ENCODE measurements at places on chromosomes 1 and 21.

GRCh38 chr1:204443871-204444581 lies 32.4 kb upstream of the PPP1R15B start:
- no peak for DNase-seq

GRCh38 chr1:228898582-228898992 lies 163.3 kb downstream of the RHOU start:
- DNase-seq, result no peak

DNA sequence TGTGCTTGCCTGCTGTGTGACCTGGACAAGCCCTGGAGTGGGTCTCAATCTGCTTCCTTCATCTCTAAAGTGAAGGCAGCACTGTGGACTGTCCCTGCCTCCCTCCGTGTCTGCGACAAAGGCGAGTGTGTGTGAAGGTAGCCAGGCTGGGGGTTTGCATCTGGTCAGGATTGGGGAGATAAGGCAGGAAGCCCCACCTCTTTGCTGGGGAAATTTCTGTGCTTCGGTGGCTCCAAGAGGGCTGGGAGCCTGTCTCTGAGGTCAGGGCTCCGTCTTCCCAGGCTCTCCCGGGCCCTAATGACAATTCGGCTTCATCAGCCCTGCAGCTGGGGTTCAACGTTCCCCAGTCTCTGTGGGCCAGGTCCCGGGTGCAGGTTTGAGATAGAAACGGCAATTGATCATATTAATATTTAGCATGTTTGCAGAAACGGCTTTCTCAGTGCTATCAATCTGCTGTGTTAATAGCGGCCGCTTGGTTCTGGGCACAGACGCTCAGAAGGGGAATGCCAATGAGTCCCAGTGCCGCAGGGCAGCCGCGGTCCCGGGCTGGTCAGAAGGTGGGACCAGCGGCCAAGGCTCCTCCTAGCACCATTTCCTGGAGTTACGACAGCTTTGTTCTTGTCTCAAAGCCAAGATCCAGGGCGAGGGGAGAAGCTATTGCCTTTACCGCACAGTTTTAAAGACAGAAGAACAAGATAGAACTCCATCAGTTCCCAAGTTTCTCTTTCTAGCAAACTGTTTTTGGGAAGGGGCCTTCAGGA lies 105.7 kb downstream of the PRDM16 start:
- no peak for DNase-seq

- no peak for DNase-seq
Observed at GRCh38 chr1:221648201-221648600, 93.7 kb downstream of the DUSP10 start.

DNA sequence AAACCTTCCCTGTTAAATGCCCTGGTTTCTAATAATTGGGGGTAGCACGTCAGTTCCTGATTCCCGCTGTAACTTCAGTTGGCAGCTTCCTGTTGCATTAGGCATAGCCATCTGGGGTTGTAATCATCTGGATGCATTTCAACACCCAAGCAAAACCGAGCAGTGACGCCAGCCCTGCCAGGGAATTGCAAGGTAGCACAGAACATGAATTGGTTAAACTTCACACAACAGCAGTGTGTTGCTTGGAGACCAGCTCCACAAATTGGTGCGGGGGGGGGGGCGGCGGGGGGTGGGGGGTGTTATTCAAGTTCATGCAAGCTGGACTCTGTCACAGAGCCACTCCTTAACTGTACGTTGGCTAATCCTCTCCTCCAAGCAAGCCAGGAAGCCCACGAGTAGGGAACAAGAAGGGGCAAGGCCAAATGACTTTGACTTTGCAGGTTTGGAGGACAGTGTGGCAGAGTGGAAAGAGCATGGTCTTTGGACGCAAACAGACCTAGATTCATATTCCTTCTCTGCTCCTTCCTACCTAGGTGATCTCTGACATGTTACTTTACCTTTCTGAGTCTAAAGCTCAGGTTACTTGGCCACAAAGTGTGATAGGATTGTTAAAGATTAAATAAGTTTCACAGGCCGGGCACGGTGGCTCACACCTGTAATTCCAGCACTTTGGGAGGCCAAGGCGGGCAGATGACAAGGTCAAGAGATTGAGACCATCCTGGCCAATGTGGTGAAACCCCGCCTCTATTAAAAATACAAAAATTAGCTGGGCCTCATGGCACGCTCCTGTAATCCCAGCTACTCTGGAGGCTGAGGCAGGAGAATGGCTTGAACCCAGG lies 4.7 kb downstream of the LAX1 start:
- DNase-seq, result no peak

DNA sequence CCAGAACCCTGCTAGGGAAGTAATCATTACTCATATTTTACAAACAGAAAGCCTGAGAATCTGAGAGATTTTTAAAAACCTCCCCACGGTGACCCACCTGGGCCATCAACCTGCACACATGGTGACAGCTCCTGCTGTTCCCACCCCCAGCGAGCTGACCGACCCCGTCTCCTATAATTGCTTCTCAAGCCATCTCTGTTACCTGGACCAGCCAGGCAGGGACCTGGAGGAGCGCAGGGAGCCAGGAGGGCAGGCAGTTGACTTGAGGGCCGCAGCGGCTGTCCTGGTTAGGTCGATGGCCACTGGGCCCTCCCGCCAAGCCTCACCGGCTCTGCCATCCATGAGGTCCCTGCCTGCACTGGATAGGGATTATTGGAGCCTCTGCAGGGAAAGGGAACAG lies 7.7 kb downstream of the TFF2 start:
- DNase-seq, result no peak

GRCh38 chr1:240539769-240540414 lies 72.1 kb downstream of the GREM2 start:
- no peak for DNase-seq

GRCh38 chr1:7334475-7335035 lies 436.5 kb upstream of the VAMP3 start:
- DNase-seq, result no peak

DNA sequence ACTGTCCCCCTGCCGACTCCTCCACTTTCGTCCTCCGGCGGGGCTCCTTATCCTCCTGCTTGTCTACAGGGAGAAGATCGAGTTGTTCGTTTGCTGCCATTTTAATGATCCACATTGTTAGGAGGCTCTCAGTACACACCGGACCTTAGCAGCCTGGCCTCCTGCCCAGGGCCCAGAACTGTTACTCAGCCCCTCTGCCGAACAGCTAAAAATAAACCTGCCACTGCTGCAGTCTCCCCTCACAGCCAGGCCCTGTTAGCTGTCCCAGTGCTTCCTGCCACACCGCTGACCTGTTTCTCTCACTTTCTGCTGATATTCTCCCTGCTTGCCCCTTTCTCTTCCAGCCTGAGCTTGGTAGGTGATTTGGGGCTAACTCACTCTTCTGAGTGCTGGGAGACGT lies 8.3 kb downstream of the MAPKAPK2 start:
- no peak for DNase-seq

- DNase-seq, result no peak
Observed at GRCh38 chr1:7632681-7633080, 138.4 kb upstream of the VAMP3 start.

DNA sequence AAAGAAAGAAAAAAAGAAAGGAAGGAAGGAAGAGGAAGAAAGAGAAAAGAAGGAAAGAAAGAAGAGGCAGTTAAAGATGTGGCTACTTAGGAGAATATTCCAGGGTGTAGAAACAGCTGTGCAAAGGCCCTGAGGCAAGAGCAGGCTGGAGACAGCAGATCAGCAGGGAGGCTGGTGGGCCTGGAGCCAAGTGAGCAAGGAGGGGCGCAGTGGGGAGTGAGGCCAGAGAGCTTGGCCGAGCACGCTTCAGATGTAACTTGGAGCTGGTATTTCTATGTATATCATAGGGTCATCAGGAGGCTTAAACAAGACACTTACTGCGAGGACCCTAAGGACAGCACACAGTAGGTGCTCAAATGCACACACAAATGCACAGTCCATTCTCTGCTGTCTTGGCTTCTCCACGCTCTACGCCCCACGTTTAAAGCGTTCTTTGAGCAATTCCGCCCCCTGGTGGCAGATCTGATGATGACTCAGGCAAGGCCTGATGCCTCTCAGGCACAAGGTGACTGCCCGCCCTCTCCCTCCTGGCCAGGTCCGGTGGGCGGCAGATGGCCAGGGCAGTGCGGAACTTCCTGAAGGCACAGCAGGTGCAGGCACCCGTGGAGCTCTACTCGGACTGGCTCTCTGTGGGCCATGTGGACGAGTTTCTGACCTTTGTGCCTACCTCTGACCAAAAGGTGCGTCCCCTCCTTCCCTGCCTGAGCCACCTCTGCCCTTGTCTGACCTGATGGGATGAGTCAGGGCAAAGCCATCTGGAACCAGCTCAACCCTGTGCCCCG lies 11.9 kb upstream of the PADI3 start:
- peak; percentile 85 for DNase-seq

DNA sequence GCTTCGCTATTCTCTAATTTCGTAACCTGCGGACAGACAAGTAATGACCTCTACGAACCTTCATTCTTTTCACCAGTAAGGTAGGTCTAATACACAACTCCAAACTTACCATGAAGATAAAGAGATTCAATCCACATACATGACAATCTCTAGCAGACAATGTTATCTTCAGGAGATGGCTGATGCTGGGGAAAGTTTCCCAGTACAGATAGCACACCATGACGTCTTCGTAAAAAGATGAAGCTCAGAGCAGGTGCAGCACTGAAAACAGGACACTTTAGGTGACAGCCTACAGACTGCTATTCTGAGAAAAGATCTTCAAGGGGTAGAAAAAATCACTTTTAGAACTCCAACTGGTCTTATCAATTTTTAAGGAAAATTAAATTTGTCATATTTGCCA lies 41.3 kb downstream of the ZNF281 start:
- DNase-seq, result no peak

All from effector CD4-positive, alpha-beta T cell (primary cell).